ENCODE measurements at places on chromosomes 12 and 14. TPM values are rescaled to one million over a fixed set of nuclear protein-coding genes. Genes with fewer than 3 reads are reported as not detected.
A peak's percentile ranks its signal among the peaks of the same experiment; 100 is the strongest.

TRPV4 gene
- total RNA-seq = 13.0 TPM

DNA sequence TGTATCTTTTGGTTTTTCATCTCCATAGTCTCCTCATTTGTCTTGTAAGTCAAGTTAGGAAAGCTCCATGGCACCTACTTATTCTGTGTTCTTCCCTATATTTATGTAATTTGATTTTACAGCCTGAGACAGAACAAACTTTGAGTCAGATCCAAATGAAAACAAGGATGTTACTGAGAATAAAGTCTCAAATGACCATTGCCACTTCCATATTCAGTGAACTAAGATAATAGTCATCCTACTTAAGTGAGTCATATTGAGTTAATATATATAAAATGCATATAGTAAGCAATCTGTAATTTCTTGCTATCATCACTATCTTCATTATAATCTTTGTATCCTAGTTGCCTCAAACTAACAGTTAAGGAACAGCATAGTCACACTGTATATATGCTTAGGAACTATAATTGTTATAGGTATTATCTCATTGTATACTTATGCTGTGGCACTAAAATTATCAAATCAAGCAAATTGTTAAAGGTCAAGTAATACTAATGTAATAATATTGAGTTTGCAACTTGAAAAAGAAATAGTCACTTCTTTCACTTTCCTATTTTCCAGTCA is 30.8 kb downstream of the TMTC3 start:
- no peak for DNase-seq

DNA sequence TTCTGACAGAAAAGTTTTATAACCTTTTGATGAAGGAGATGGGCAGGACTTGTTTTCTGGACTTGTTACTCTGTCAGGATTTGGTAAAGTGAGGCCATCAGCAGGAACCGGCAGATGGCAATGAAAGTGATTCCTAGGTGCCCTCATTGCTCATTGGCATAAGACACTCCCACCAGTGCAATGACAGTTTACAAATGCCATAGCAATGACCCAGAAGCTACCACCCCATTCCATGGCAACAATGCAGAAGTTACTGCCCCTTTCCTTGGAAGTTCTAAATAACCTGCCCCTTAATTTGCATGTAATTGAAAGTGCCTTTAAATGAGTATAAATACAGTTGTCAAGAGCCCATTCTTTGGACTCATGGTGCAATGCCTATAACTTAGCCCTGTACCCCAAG is 222.6 kb downstream of the CEP128 start:
- no peak for DNase-seq

KRT6C gene
- not detected for total RNA-seq

DNA sequence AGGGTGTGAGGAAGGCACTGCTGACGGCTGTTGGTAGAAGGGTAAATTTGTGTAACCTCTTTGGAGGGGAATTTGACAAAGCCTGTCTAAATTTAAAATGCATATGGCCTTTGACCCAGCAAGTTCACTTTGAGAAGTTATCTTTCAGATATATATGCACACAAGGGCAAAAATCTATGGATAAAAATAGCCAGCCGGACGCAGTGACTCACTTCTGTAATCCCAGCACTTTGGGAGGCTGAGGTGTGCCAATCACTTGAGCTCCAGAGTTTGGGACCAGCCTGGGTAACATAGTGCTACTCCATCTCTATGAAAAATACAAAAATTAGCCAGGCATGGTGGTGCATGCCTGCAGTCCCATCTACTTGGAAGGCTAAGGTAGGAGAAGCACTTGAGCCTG is 13.4 kb downstream of the UBC start:
- DNase-seq = no peak

DNA sequence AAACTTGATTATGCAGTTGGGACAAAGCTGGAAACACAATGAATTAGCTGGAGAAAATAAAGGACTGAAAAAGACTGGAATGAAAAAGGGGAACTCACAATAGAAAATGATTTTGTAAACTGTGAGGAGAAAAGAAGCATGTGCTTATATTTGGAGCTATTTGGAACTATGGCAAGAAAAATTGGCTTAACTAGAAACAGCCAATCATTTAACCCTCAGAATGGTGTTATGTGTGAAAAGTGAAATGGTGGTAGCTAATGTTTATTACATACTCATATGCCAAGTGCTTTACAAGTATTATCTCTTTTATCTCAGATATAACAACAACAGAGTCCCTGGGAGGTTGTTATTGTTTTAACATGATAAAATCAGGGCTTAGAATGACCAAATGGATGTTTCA is 583.1 kb upstream of the SEL1L start:
- DNase-seq = no peak

- DNase-seq = peak; percentile 47
These were observed 59.2 kb downstream of the RASSF8 start for GRCh38 chr12:26017484-26018211.

LRP1-AS gene
- total RNA-seq = not detected

GPRC5D gene
- not detected for total RNA-seq

NTS gene
- not detected for total RNA-seq

GRCh38 chr14:33857650-33858049 is 93.2 kb downstream of the EGLN3 start:
- DNase-seq = no peak

RSRC2 gene
- total RNA-seq = 84.0 TPM

GRCh38 chr12:131894981-131895639 is 688 bp downstream of the ULK1 start:
- DNase-seq = no peak

DNA sequence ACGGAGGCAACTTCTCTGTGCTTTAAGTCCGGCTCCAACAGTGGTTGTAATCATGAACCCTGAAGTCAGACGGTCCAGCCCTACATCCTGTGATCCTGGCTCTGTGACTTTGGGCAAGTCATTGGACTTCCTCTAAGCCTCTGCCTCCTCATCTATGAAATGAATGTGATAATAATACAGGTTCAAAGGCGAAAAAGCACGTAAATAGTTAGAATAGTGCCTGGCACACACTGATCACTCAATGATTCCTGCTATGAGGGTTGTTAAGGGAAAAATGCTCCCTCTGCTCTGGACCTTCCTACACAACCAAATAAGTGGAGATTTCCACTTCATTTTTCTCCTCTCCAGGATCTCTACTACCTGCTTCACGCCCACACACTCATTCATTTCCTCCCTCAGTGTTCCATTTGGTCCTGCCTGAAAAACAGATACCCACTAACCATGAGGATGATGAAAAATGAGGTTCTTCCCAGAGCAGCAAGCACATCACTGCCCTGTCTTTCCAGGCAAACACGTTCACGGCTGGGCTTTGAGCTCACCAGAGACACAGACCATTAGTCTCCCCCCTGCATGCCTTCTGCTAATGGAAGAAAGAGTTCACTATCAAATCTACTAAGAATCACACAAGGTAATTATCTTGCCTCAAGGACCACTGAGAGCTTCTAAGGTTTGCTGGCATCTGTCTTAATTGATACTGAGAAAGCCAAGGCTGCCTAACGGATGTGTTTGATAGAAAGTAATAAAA is 13.2 kb downstream of the NUAK1 start:
- DNase-seq = no peak

DNA sequence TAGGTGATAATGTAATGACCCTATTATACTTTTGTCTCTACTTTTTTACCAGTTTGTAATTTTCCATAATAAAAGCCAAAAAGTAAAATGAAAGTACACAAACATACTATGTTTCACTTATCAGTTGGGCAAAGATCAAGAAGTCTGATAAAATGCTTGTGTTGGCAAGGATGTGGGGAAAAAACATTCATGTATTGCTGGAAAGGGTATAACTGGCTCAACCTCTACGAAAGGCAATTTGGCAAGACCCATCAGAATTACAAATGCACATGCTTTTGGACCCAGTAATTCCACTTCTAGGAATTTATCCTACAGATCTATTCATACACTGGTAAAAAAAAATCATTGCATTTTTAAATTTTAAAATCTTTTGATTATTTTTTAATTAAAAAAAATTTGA is 68.0 kb downstream of the SPTB start:
- no peak for DNase-seq

DNA sequence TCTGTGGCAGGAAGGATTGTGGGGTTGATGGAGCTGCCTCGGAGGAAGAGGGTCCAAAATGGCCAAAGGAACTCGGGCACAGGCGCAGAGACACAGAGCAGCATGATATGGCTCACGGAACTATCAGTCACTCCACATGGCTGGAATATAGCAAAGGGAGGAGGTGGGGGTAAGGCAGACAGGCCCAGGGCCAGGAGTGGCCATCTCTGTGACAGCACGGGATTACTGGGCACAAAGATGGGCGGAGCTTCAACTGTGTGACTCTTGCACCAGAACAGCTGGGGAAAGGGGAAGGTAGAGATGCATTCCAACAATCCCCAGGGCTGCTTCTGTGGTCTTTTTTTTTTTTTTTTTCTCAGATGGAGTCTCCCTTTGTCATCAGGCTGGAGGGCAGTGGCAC is 24.8 kb upstream of the EML1 start:
- DNase-seq = no peak

DNA sequence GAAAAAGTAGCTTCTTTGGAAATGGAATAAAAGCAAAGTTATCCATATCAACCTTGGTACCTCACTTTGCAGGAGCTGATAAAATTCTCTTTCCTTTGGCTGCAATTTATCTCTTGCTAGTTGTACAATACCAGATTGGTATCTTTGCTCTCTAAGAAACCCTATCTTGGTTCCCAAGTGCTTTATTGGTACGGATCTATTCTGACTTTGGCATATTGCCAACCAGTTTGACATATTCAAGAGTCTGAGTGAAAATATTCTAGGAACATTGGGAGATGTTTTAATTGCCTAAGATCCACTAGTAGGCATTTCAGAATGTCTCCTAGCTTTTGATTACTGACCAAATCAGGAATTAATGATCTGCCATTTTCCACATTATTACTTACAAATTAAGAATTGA is 167.2 kb upstream of the ATP2B1 start:
- DNase-seq = no peak

OS9 gene
- 258 TPM for total RNA-seq
